Activated T-helper 1 cell treated with Interleukin-2 at 50 U/mL for 16 hours (primary cell): ENCODE measurements at places on chromosomes 11 and 22.

GRCh38 chr11:111978028-111978771, 41.1 kb downstream of the DIXDC1 start:
- no peak for DNase-seq

DNA sequence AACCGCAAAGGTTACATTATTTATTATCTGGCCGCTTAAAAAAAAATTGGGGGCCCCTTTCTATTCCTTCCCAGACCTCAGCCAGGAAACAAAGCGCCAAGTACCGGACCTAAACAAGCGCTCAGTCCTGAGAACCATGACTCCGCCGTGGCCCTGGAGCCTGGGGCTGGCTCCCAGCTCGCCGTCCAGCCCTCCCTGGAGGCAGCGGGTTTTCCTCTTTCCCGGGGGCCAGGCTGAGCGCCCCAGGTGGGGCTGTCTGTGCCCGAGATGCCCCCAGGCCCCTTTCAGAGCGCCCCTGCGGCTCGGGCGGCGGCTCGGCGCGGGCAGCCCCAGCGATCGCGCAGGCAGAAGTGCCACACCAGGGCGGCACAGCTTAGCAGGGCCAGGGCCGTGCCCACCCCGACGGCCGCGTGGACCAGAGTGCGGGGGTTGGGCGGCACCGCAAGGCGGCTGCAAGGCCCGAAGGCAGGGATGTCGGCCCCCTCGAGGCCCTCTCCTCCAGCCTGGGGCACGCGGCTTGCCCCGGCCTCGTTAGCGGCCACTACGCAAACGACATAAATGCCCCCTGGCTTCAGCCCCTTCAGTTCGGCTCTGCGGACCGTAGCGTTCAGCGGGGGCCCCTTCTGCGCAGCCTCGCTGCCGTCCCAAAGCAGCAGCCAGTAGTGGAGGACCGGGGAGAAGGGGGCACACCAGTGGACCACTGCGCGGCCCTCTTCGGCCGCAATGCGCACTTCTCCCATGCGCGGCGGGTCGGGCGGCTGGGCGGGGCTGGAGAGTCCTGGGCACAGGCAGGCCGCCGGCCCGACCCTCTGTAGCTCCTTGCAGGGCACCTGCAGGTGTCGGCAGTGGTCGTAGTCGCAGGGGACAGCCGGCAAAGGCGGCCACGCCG, 1.6 kb downstream of the LRRN4CL start:
- no peak for DNase-seq

DNA sequence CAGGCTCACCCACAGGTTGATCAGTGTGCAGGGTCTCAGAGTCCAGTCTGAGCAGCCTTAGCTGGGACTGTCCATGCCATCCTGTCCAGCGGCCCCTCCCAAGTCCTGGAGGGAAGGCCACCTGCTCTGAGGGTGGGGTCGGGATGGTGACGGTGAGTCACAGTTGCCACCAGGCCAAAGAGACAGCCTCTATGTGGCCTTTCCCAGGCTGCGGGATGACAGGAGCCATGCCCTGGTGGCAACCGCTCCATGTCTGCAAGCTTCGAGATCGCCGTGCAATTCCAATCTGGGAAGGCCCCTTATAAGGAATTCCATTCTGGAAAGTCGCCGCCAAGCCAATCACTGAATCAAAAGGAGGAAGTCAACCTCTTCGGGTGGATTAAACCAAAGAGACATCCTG, 47.5 kb downstream of the RTL6 start:
- no peak for DNase-seq

GRCh38 chr22:33699176-33699575, 221.1 kb downstream of the LARGE1 start:
- no peak for DNase-seq

DNA sequence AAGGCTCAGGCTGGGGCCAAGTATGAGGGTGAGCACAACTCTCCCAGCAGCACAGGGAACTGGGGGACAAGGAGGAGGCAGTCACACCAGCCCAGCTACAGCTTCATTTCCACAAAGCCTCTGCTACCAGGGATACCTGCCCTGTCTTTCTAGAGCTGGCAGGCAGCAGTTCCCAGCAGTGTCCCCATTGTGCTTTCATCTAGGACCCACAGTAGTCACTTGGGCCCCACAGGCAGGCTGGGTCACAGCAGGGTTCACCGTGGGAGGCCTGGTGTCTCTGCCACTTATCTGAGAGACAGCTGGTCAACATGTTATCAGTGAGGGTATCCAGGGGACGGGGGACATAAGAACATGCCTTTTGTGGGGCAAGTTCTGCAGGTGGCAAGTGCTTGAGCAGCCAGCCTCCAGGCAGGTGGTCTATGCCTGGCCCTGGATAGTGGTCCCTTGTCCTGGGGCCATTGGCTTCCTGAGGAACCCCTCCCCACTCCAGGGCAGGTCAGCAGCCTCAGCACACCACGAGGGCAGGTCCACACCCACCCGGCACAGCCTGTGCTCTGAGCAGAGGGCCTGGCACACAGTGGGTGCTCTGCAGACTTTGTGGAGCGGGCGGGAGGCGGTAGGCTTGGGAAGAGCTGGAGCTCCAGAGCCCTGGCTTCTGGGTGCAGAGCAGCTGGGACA, 29.9 kb downstream of the GNAZ start:
- no peak for DNase-seq

GRCh38 chr11:66124564-66124963, 54.5 kb downstream of the PACS1 start:
- no peak for DNase-seq

- DNase-seq = no peak
Measured at GRCh38 chr11:35593143-35593542, 25.1 kb upstream of the FJX1 start.

DNA sequence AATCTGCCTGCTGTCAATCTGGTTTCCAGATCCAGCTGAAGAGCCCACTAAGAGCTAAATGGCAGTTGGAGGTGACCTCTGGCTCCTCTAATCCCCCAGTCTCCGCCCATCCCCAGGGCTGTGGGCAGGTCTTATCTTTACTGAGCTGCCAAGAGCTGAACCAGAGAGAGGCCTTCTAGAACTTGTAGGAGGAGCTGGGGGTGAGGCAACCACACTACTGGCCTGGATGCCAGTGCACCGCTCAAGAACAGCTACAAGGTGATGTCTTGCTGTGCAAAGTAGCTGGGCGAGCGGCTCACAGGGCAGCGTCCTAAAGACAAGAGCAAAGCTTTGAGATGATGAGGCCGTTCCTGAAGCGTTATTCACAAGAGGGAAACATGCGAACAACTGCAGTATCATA, 374.6 kb downstream of the CTTN start:
- DNase-seq = no peak

DNA sequence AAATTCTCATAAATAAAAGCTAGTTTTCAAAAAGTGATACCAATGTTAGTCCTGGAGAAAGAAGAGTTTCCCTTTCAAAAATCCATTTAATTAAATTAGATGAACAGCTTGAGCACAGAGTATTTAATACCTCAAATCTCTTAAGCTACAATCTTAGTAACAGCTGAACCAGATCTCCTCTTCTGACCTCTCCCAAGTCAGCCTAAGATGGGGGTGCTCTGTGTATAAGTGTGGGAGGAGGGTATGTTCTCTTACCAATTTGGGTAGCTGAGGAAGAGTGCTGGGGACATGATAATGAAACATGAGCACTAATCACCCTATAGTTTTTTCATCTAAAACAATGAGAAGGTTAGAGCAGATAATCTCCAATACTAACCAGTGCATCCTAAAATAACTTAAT, 9.6 kb downstream of the TPH1 start:
- DNase-seq = no peak

- DNase-seq = no peak
Measured at GRCh38 chr11:90699791-90700400, 477.0 kb upstream of the CHORDC1 start.

GRCh38 chr22:30559889-30560288, 13.3 kb upstream of the SEC14L6 start:
- DNase-seq = no peak

DNA sequence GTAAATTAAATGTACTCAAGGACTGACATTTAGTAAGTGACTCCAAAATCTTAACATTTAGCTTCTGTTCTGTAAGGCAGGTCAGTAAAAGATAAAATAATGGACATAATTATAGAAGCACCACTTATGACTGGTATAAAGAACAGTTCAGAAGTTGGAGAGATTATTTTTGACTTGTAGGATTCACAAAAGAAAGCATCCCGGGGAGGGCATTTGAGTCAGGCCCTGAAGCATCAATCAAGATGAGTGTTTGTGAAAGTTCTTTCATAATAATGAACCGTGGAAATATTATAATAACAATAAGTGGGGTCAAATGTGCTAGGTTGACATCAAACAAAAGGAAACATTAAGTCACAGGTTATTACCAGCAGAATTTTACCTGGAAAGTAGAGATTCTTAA, 201.9 kb downstream of the DDX10 start:
- DNase-seq = no peak
